Activated naive CD8-positive, alpha-beta T cell treated with anti-CD3 and anti-CD28 coated beads for 36 hours (primary cell): ENCODE measurements at places on chromosomes 1 and 21.

DNA sequence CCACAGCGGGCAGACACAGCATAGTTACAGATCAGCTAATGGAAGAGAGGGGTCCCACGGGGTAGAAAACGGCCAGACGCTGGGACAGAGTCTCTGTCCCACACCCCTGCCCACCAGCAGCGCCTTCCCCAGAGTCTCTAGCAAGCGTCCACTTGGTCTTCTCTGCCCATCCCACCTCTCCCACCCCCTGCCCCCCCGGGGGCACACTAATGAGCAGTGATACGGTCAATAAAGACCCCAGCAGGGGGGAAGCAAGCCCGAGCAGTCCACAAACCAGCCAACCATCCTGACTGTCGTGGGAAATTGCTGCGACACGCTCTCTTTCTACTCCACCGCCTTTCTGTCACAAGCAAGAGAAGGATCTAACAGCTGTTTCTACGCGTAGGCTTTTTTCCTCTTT lies 374.7 kb downstream of the NPHP4 start:
- DNase-seq = no peak

- no peak for DNase-seq
Observed at GRCh38 chr1:195105773-195106172, 1502.5 kb downstream of the KCNT2 start.

GRCh38 chr1:47226839-47227215 lies 5.2 kb downstream of the TAL1 start:
- no peak for DNase-seq

DNA sequence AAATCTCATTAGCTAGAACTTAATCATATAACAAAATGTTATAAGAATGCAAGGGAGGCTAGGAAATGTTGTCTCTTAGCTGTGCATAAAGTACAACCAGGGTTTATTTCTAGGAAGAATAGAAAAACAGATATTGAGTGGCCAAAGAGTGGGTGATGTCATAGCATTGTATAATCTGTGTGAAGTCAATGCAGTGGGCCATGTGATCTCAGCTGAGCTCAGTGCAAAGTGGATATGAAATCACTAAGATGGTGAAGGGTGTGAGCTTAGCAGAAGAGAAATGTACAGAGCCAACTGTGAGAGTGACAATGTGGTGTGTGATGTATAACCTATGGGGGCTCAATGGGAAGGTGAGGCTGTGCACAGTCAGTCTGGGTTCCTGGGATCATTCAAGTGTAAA lies 29.7 kb upstream of the DUSP23 start:
- DNase-seq = no peak

DNA sequence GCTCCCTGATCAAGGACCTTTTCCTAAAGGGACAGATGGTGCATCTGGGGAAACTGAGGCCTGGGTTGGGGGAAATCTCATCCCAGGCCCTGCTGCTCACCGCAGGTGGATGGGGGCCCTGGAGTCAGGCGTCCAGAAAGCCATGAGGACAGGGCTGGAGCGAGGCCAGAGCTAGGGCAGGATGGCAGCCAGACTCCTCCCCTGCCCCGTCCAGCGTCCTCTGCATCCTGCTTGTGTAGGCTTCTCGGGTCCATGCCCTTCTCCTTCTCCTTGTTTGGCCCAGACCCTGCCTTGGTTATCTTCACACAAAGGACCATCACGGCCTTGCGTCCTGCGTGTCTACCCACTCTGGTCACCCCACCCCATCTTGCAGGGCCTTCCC lies 43.0 kb downstream of the TRIM11 start:
- no peak for DNase-seq

DNA sequence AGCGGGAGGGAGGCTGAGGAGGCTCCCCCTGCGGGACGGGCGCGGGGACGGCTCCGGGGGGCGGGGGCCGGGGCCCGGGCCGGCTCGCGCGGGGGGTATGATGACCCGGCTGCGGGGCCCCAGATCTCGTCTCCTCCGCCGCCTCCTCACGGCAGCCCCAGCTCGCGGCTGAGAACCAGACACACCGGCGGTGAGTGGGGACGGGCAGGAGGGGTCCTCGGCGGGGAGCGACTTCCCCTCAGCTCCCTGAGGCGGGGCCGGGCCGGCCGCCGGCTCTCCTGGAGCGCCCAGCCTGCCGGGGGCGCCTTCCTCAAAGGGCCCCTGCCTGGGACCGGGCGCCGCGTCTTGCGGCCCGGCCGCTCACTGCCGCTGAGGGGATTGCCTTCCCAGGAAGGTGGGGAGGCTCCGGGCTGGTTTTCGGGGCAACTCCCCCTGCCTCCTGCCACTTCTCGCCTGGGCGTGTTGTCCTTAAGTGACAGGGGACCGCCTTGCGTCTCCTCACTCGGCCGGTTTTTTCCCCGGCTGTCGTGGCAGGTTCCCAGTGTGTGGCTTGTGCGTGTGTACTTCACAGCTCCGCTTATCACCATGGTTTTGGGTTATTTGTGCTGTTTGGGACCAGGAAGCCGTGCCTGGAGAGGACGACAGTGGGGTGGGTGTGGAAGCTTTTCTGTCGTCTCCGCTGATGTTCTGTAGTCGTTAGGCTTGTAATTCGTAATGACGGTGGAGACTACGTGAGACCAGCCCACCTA lies 800 bp downstream of the HIPK1 start:
- DNase-seq = peak; percentile 76

DNA sequence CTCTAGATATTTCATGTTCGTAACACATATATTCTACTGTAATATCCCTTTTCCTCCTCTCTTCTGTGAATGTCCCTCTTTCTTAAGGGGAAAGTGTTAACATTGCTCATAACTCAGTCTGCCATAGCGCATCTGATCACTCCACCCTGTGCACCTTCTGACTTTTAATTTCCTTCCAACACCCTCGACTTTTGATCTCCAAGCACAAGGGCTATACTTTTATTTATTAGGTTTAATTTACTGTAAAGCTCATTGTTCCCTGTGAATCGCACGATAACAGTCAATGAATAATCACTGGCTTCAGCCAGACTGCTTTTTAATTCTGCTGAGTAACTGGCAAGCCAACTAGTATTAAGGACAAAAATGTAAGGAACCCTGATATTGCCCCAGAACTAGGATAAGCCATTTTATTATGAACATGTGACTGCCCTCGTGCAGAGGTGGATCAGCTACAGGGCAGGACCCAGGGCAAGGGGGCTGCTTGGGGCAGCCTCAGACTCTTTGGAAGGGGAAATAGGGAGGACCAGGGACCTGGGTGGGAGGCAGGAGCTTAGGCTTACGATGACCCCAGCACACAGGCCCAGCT lies 2.6 kb upstream of the ETS2 start:
- no peak for DNase-seq

DNA sequence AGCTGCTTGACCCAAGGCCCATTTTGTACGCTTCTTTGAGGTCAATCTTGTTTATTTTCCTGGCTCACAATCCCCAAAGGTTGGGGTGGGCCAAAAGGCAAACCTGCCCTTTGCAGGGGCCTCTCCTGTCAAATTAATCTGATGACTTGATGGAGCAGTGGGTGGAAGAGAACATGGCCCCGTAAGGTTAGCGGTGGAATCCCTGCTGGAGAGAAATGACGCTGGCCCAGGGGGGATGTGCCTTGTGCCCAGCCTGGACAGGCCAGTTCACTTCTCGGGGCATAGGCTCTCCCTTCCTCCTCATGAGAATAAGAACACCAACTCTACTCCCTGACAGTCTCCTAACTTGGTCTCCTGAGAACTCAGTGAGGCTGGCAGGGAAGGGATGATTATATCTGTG lies 40.5 kb downstream of the C1orf198 start:
- DNase-seq = no peak

GRCh38 chr1:67339623-67340343 lies 32.1 kb downstream of the IL12RB2 start:
- DNase-seq = peak; percentile 62

- DNase-seq = no peak
Observed at GRCh38 chr21:17497316-17497715, 15.5 kb upstream of the CXADR start.
